ENCODE measurements at places on chromosomes 2 and 18. TPM values are rescaled to one million over a fixed set of nuclear protein-coding genes. Genes with fewer than 3 reads are reported as not detected.

Gene SERPINB3
- total RNA-seq, result not detected

DNA sequence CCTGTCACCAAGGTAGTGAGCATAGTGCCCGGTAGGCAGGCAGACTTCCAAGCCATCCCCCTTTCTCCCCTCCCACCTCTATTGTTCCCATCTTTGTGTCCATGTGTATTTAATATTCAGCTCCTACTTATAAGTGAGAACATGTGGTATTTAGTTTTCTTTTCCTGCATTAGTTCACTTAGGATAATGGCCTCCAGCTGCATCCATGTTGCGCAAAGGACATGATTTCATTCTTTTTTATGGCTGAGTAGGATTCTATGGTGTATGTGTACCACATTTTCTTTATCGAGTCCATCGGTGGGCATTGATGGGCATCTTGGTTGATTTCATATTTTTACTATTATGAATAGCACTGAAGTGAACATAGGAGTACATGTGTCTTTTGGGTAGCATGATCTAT lies 35.3 kb downstream of the MMADHC start:
- H3K4me1 ChIP-seq, result no peaks in the 10 kb centered on the region
- H3K4me3 ChIP-seq, result no peak overlapping the region
- H3K27me3 ChIP-seq, result no peaks in the 10 kb centered on the region
- H3K36me3 ChIP-seq, result no peaks in the 10 kb centered on the region
- DNase-seq, result no peak

DNA sequence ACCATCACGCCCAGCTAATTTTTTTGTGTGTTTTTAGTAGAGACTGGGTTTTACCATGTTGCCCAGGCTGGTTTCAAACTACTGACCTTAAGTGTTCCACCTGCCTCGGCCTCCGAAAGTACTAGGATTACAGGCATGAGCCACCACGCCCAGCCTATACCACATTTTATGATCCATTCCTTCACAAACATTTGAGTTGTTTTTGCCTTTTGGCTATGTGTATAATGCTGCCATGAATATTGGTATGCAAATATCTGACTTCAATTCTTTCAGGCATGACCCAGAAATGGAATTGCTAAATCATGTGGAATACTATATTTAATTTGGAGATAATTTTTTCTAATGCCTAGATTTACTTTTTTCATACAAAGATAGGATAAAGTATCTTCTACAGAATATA lies 68.6 kb downstream of the TTC27 start:
- H3K4me3 ChIP-seq, result no peak overlapping the region
- DNase-seq, result no peak
- H3K27ac ChIP-seq, result no peak overlapping the region

- no peak overlapping the region for H3K4me3 ChIP-seq
- DNase-seq, result no peak
- H3K27me3 ChIP-seq, result no peaks in the 10 kb centered on the region
- no peak overlapping the region for H3K27ac ChIP-seq
- H3K4me1 ChIP-seq, result no peaks in the 10 kb centered on the region
- no peaks in the 10 kb centered on the region for H3K36me3 ChIP-seq
These were observed 22.9 kb upstream of the TYMS start for GRCh38 chr18:634551-635045.

- no peaks in the 10 kb centered on the region for H3K36me3 ChIP-seq
- no peak overlapping the region for H3K27ac ChIP-seq
- H3K4me1 ChIP-seq, result no peaks in the 10 kb centered on the region
- DNase-seq, result peak; percentile 5
- no peak overlapping the region for H3K4me3 ChIP-seq
These were observed 621.1 kb upstream of the FANCL start for GRCh38 chr2:58862244-58862643.

DNA sequence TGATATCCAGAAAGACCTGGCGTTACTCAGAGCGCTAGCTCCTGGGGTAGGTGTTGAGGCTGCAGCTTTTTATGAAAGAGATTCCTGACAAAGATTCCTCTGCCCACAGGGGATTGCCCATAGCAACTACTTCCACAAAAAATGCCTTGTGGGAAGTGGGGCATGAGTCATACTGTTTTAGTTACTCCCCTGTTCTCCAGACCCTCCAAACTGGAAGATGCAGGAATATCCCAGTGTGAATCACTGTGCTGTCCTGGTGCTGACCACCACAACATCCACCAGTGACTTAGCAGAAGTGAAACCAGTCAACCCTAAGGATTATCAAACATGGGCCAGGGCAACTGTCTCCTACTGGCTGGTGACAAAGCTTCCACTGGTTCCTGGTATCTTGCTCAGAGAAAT lies 61.8 kb downstream of the CDH2 start:
- DNase-seq, result no peak
- no peak overlapping the region for H3K4me3 ChIP-seq
- H3K27ac ChIP-seq, result no peak overlapping the region

Gene TUBB8B
- 0.49 TPM for total RNA-seq

DNA sequence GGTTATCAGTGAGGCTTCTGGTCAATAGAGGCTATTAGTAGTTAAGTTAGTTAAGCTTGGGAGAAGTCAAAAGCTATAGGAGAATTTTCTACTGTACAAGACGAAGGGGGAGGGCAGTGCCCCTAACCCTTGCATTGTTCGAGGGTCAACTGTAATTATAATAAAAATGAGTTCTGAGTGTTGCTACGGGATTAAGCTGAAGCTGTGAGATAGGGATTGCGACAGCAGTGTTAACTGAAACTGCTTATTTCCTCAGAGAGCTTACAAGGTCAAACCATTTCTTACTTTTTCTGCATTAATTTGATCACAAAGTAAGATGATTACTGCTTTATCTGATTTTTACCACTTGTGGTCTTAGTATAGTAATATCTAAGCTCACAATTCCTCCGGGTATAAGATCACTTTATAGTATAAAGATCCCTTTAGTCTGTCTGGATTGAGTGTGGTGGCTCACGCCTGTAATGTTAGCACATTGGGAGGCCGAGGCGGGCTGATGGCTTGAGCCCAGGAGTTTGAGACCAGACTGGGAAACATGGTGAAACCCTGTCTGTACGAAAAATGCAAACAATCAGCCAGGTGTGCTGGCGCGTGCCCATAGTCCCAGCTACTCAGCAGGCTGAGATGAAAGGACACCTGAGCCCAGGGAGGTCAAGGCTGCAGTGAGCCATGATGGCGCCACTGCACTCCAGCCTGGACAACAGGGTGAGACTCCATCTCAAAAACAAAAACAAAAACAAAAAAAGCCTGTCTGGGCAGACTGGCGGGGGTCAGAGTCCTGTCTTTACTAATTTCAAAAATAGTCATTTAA lies 119.5 kb upstream of the TLK1 start:
- H3K4me3 ChIP-seq, result no peak overlapping the region
- no peaks in the 10 kb centered on the region for H3K36me3 ChIP-seq
- H3K27ac ChIP-seq, result no peak overlapping the region
- no peak for DNase-seq

DNA sequence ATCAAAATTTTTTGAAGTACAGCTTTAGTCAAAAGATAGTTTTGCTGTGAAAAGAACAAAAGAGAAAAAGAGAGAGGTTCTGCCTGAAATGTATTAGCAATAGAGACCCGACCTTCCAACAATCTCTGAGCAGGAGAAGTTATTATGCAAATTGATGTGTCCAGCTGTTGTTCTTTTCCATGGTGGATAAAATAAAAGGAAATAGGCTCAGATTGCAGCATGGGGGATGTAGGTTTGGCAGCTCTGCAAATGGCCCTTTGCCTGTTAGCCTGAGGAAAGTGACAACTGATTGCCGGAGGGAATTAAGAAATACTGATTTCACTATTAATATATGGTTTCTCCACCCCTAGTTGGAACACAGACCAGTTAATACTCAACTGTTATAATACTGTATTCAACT lies 1283.2 kb upstream of the NXPH2 start:
- H3K27ac ChIP-seq, result no peak overlapping the region
- DNase-seq, result no peak
- H3K4me1 ChIP-seq, result no peaks in the 10 kb centered on the region
- H3K27me3 ChIP-seq, result no peaks in the 10 kb centered on the region
- H3K4me3 ChIP-seq, result no peak overlapping the region

Gene L3MBTL4
- 11.9 TPM for total RNA-seq

DNA sequence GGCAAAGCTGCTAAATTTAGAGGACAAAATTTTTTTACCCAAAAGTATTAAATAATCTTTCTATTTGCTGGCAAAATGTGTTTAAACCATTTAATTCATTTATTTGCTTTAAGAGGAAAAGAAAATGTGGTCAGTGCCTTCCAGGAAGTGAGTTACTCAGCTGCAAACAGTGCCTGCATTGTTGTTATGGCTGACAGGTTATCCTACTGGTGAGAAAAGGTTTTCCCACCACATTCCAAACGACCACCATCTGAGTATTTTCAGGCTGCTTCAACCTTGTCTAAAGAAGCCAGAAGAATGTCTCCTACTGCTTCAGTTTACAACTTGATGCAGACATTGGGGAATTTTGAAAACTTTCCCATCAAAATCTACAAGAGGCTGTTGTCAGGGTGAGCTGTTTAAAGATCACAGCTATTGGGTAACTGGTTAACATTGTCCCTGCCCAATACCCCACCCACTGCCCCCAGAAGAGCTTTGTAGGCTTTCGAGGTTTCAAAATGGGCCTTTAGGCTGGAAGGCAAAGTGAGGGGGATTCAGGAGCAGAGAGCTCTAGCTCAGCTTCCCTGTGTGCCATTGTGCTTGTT lies 461.3 kb upstream of the FANCL start:
- H3K36me3 ChIP-seq, result no peaks in the 10 kb centered on the region
- H3K4me1 ChIP-seq, result no peaks in the 10 kb centered on the region
- no peak for DNase-seq
- no peaks in the 10 kb centered on the region for H3K27me3 ChIP-seq
- no peak overlapping the region for H3K4me3 ChIP-seq

Gene ARPC2
- total RNA-seq, result 343 TPM

GRCh38 chr2:46346719-46347118 lies 49.5 kb downstream of the EPAS1 start:
- no peaks in the 10 kb centered on the region for H3K36me3 ChIP-seq
- no peak overlapping the region for H3K27ac ChIP-seq
- no peak overlapping the region for H3K4me3 ChIP-seq
- DNase-seq, result no peak
- H3K4me1 ChIP-seq, result peaks cover 7% of the 10 kb centered on the region

GRCh38 chr2:64562148-64562784 lies 38.1 kb downstream of the AFTPH start:
- no peak overlapping the region for H3K27ac ChIP-seq
- no peaks in the 10 kb centered on the region for H3K36me3 ChIP-seq
- H3K4me1 ChIP-seq, result peaks cover 7% of the 10 kb centered on the region
- peak; percentile 67 for DNase-seq

GRCh38 chr2:120450196-120450820 lies 104.4 kb downstream of the INHBB start:
- no peaks in the 10 kb centered on the region for H3K27me3 ChIP-seq
- no peaks in the 10 kb centered on the region for H3K36me3 ChIP-seq
- no peak for DNase-seq
- H3K27ac ChIP-seq, result no peak overlapping the region
- no peaks in the 10 kb centered on the region for H3K4me1 ChIP-seq

DNA sequence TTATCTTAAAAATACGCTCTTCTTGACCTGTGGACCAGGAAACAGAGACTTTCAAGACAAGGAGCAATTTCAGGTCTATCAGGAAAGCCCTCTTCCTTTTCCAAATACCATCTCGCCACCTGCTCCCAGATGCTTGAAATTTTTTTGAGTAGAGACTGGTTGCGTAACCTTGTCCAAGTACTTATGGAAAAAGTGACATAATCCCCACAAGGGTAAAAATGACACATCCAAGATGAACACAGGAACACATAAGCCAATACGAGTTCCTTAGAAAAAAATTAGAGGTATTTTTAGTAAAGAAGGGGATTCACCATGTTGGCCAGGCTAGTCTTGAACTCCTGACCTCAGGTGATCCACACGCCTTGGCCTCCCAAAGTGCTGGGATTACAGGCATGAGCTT lies 1.8 kb downstream of the SERPINB13 start:
- no peak overlapping the region for H3K4me3 ChIP-seq
- no peak for DNase-seq
- H3K4me1 ChIP-seq, result no peaks in the 10 kb centered on the region
- no peak overlapping the region for H3K27ac ChIP-seq
- H3K36me3 ChIP-seq, result no peaks in the 10 kb centered on the region
- peaks cover 3% of the 10 kb centered on the region for H3K27me3 ChIP-seq

DNA sequence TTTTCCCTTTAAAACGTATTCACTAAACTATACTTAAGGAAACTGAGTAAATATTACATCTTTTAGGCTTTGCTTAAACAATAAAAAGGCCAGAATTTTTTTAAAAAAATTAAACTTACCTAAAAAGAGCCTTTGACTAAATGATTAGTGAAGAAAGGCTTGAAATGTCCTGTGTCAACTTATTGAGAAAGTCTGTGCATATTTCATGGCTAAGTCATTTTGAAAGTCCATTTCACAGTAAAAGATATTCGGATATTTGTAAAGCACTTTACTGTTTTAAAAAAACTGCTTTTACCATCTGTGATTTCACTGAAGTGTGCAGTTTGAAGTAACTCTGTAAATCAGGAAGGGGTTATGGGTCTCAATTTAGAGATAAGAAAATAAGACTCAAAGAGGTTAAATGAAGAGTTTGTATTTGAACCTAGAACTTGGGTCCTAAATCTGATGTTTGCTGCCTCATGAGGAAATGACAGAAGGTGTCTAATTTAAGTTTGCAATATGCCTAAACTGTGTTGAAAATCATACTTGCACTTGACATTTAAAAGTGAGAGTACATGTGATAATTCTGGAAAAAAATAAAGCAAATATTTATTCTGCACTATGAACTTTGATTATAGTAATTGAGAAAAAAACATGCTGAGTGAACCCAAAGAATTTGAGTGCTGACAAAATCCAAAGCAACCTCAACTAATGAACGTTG lies 50.5 kb downstream of the RAB27B start:
- no peak for DNase-seq
- no peak overlapping the region for H3K27ac ChIP-seq
- no peaks in the 10 kb centered on the region for H3K4me1 ChIP-seq

Gene CCDC195
- total RNA-seq, result not detected

GRCh38 chr2:175552902-175553301 lies 371.4 kb upstream of the ATP5MC3 start:
- DNase-seq, result no peak
- no peaks in the 10 kb centered on the region for H3K36me3 ChIP-seq
- no peak overlapping the region for H3K4me3 ChIP-seq
- H3K4me1 ChIP-seq, result no peaks in the 10 kb centered on the region

Gene KIAA2012
- total RNA-seq, result not detected

GRCh38 chr2:162072181-162072702 lies 1.8 kb downstream of the DPP4 start:
- DNase-seq, result no peak
- H3K4me3 ChIP-seq, result no peak overlapping the region
- peaks cover 21% of the 10 kb centered on the region for H3K27me3 ChIP-seq
- H3K4me1 ChIP-seq, result peaks cover 15% of the 10 kb centered on the region

DNA sequence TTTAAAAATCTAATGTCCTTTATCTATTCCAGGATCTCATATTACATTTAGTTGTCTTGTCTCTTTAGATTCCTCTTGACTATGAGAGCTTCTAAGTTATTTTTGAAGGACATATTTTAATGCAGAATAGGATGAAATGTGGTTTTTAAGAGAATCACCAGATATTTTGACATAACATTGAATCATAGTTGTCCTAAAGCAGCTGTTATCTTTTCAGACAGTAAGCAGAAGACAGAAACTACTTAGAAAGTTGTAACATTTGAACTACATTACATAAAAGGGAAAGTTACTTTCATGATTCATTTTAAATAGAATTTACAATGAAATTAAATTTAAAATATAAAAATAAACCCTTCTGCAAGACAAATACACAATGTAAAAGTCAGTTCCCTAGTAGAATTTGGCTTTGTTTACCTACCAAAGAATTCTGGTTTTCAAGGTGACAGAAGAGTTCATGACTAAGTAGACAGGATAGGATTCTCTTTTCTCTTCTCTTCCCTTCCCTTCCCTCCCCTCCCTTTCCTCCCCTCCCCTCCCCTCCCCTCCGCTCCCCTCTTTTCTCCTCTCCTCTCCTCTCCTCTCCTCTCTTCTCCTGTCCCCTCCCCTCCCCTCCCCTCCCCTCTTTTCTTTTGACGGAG lies 186.0 kb downstream of the DIS3L2 start:
- no peak for DNase-seq
- no peak overlapping the region for H3K27ac ChIP-seq
- H3K4me3 ChIP-seq, result no peak overlapping the region
- H3K27me3 ChIP-seq, result no peaks in the 10 kb centered on the region

Data from B cell (primary cell).